Hypothalamus (tissue), 51 donors: ENCODE measurements at places on chromosomes 2 and 18.

DNA sequence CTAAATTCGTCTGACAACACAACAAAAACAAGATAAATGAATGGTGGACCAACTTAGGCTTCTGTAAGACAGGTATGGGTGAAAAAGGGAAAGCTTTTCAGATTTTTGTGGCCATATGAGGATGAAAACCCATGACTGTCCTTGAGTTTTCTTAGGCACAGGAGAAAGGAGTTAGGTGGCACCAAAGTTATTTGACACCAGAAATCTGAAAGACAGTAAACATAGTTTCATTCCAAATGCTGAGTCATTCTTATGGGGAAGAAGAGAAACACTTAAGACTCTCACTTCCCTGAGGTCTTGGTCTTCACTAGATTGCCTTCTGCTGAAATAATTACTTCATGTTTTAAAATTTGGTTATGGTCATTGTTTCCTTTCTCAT, 5.2 kb upstream of the GPD2 start:
- no peak for DNase-seq

GRCh38 chr2:229586746-229587705, 127.3 kb downstream of the DNER start:
- peak; percentile 78 for DNase-seq

- no peak for DNase-seq
These were observed 386.2 kb downstream of the SETBP1 start for GRCh38 chr18:45066886-45067285.

DNA sequence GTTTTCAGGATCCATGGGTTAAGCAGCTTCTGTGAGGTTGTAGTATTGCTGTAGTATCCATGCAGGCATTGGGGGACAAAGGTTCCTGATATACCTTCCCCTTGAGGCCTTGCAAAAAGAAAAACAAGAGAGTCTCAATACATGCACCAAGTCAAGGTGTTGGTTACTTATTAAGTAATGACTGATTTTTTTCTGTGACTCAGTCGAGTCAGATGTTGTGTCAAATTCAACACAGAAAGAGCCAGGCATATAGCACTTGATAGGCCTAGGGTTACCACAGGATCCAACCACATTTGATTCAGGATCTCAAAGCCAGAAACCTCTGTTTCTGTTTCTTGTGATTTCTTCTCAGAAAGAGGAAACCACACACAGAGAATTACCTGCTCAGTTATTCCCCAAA, 24.9 kb upstream of the CD8A start:
- no peak for DNase-seq
